T-helper 2 cell treated with Interferon-gamma antibody and Interleukin-4, amounts not matched to agents 5 μg/mL and 100 μg/mL, for 36 hours (primary cell): ENCODE measurements at places on chromosomes 3 and 15.

DNA sequence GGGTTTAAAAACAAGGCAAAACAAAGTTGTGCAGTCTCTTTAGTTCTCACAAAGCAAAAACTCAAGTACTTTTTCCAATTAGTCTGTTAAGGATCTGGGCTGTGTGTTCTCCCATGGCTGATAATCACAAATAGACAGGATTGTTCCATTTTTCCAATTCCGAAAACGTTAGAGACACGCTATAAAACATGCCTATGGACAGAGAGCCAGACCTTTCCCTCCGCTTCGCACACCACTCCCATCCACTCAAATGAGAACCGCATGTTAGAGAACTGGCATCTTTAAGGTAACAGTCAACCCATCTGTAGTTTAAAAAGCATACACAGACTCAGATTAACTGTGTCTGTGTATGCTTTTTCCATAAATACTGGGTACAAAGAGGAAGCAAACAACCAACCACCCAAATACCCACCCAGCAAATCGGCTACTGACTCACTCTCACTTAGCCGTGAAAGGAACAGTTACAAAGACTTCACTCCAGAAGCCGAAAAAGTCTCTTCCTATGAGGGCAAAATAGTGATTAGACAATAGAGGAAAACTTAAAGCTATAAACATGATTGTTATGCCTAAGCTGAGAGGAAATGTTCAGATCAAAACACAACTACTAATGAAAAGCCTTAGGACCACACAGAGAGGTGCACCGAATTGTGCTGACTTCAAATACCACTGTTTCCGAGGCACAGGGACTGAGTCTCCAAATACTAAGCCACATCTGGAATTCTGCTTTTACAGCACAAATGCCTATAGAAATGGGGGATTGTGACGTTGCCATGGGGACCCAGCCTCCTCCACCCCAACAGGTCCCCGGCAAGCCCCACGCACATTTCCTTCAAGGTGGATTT lies 36.1 kb downstream of the IL17RD start:
- DNase-seq: no peak

DNA sequence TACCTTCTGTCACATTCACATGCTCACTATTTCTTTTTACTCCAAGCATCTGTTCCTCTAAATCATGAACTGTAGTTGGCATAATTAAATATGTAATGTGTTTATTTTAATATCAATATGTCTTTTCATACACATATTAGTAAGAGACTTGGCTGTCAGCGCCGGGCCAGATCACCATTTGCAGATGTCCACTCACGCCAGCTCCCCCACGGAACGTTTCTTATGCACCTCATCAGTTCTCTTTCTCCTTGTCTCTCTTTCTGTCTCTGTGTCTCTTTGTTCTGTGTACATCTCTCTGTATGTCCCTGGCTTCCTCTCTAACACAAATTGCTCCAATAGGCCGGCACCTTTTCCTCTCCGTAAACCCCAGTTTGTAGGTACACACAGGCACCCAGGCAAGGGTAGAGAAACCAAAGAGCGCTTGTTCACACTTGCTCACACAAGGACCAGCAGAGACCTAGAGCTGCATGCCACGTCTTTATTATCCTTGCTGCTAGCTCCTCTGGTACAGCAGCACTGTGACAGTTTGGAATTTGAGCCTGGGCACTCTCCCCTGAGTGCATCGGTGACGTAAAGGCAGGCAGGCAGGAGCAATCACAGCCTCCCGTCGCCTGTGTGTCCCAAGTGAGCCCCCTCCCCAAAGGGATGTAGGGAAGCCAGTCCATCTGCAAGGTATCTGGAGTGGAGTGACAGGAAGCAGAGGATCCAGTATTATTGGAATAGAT lies 40.4 kb downstream of the CACNA1D start:
- no peak for DNase-seq

GRCh38 chr3:158845765-158846350 lies 44.0 kb downstream of the MFSD1 start:
- DNase-seq: no peak

- no peak for DNase-seq
Measured at GRCh38 chr3:128448491-128448890, 18.2 kb downstream of the DNAJB8 start.

DNA sequence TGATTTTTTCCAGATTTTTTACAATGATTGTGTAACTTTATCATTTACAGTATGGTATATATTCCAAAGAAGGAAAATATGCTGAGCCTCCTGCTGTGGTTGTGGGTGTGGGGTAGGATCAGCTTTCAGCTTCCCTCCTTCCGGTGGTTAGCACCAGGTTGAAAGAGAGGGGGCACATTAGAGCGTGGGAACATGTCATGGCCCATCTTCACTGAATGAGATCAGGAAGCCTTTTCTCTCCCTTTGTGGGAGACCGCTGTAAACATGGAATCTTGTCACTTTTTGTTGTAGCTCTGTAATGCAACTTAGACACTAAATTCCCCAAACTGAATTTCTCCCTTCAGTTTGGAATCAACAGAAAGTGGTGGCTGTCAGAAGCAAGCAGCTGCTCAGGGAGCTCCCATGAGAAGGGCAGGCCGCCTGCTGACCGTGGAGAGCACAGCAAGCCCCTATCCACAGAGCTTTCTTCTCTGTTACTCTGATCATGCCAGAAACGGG lies 86.7 kb upstream of the LIMD1 start:
- DNase-seq: no peak

DNA sequence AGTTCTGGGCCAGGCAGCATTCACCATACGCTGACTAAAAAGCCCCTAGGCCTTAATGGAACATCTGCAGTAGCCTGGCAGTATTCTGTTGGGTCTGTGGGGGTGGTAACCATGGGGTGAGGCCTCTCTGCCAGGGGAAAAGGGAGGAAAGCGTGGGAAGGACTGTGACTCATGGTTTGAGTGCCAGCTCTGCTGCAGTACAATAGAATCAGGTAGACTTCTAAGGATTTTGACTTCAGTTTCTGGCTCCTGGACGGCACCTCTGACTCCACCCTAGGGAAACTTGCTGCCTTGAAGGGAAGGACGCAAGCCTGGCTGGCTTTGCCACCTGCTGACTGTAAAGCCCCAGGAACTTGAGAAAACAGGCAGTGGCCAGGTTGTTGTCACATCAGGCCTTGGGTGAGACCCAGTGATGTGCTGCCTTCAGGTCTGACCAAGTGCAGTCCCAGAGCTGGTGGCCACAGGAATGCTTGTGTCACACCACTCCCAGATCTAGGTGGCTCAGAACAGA lies 148.6 kb downstream of the SUCNR1 start:
- peak; percentile 40 for DNase-seq

- no peak for DNase-seq
Measured at GRCh38 chr15:82570721-82571508, 30.7 kb upstream of the RPS17 start.

DNA sequence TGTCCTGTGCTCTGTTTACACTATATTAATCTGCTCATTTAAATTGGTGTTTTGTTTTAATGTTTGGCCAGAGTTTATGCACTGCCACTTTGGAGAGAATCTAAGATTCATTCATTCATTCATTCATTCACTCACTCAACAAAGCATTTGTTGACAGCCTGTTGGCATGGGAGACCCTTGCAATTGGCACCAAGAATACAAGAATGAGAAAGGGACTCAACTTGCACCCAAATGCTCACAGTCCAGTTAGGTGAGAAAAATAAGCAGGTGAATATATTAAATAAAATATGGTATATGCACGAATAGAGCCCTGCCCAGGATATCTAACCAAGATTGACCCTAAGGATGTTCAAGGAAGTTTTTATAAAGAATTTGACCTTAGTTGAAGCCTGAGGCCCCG lies 80.4 kb downstream of the TGFBR2 start:
- DNase-seq: no peak

DNA sequence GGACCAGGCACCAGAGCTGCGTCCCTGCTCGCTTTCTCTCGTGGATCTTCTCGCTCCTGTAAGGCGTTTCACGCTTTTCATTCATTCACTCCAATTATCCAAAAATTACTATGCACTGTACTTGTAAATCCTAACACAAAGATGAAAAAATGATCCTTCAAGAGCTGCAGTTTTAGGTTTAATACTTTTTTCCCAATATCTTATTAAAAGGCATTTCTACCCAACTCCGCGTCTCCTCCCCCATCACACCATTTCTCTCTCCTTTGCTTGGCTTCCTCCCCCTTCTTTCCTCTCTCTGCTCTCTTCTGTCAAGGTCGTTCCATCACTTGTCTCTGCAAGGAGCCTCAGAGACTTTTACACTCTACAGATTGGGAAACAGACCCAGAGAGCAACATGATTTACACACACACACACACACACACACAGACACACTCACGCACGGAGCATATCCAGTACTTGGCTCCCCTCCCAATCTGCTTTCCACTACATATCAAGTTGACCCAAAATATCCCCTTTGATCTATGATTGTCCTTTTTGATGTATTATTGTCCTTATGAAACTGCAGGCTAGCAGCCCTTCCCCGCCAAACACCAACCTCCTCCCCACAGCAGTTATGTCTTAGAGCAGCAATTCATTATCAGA lies 479 bp upstream of the CLDN1 start:
- DNase-seq: no peak

DNA sequence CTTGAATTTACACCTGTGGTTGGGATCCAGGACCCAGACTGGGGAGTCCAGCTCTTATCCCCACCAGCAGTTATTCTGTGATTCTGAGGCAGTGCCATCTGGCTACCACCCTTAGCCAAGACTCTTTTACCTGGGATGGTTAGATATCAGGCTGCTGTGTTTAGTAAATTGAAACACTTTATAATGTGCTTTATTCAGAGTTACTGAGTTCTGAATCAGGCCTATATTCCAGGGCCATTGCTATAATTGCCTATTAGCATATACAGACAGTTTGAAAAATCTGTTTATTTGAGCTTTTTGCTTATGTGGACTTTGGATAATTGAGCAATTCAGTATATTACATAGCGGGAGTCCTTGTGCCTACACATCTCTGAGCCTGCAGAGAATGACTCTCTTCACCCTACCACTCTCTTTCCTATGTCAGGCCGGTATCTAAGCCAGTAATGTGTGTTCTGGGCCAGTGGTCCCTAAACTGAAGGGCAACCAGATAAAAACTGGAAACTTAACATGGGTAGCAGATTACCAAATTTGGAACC lies 45.4 kb upstream of the TRAK1 start:
- DNase-seq: no peak

GRCh38 chr3:143128227-143128955 lies 8.8 kb downstream of the CHST2 start:
- no peak for DNase-seq

DNA sequence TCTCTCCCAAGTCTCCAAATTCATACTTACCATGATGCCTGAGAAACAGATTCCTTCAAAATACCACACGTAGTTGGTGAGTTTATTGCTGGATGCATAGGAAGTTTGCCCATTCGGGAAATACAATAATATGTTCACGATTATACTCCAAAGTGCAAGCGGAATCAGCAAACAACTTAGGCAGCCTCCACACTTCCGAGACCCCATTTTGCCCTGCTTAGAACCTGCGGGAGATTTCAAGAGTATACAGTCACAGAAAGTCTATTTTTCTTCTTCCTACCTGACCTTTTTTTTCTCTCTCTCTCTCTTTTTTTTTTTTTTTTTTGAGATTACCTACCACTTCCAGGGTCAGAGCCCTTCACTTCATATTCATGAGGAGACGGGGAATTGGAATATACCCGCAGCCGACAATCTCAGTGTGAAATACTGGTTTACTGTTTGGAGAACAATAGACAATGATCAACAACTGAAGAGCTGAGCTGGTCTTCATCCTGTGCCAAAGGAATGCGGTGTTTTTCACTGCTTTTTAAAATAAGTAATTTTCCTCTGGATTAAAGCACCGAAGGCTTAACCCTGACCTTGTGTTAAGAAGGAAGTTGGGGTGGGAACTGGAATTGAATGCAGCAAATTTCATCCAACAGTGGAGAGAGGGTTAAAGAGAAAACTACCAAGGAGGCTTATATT lies at the start of gene TM4SF18:
TSS of gene TM4SF18 (minus strand) at position 461 of the 684 bp plus-strand sequence. CDS start at position 207, 254 bp downstream.
- DNase-seq: no peak

GRCh38 chr3:11459186-11459824 lies 184.4 kb downstream of the VGLL4 start:
- DNase-seq: no peak

GRCh38 chr15:31574766-31575165 lies 248.1 kb downstream of the KLF13 start:
- DNase-seq: no peak

- no peak for DNase-seq
Measured at GRCh38 chr15:82963471-82964341, 11.2 kb upstream of the HOMER2 start.

DNA sequence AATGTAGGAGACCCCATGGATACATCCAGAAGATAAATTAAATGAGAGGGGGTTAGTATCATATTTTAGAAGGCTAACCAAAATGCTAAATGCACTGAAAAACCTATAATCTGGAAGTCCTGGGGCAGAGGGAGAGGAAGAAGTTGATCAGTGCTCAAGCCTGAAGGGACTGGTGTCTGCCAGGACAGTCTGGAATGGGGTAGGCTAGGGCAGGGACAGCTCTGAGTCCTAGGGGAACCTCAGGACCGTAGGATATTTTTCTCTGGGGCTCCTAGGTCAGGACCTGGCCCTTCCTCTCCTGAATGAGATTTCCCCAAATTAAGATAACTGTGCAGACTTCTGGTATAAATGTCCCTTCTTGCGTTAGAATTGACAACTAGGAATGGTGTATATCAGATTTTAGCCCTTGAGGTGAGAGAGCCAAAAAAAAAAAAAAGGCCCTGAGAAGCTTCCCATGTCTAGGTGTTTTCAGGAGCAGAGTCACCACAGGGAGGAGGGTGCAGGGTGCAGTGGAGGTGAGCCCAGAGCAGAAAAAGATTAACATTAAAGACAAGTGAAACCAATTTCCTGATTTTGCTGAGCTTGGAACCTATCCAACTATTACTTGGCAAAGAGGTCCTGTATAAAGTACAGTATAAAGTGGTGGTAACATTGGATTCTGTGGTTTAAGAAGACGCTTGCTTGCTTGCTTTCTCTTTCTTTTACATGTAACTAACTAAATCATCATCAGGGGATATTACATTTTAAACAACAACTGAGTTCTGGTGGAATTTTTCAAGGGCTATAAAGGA lies 63.5 kb downstream of the HACD2 start:
- no peak for DNase-seq

GRCh38 chr3:149299938-149300801 lies 33.3 kb downstream of the TM4SF18 start:
- peak; percentile 32 for DNase-seq

DNA sequence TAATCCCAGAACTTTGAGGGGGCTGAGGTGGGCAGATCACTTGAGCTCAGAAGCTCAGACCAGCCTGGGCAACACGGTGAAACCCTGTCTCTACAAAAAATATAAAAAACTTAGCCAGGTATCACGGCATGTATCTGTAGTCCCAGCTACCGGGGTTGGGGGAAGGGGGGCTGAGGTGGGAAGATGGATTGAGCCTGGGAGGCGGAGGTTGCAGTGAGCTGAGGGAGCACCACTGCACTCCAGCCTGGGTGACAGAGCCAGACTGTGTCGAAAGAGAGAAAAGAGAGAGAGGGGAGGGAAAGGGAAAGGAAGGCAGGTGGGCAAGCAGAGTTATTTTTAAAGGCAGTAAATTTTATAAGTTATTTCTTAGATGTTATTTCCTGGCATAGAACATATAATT lies 368.1 kb downstream of the ULK4 start:
- no peak for DNase-seq

- DNase-seq: no peak
Measured at GRCh38 chr3:139267300-139268246, 76.2 kb upstream of the MRPS22 start.
